NCI-H774 (cell line): ENCODE measurements at places on chromosomes 16 and 17.

DNA sequence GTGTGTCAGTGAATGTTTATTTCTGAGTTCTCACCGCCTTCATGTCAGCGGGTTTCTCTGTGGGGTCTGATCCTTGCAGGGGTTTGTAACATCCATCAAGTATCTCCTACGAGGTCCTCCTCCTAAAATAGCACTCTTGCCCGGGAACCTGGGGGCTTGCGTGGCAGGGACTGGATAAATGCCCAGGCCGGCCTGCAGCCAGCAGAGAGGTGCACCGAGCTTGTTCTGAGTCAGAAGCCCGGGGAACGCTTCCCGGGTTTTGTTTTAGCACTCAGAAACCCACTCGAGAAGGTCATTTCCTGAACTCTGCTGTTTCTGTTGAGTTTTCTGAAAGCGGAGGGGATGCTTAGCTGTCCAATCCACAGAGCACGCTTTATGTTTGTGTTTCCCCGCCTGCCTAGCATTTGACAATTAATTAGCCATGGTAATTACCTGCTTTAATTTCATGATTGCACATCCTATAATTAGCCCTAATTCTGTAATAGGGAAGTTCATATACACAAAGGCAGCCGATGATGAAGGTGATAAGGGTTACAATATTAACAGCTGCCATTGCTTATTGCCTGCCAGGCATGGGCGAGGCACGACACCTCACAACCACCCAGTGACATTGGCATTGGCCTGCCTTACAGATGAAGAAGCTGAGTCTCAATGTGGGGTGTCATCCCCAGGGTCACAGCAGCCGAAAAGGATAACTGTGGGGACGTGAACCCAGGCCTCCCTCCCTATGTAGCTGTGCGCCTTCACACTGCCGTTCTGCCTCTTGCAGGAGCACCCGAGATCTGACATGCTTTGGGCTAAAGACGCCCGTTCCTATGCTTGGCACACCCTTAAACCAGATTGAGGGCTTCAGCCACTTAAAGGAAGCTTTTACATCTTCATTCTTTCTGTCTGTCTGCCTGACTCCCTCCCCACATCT, 333.1 kb downstream of the CPPED1 start:
- DNase-seq = no peak

DNA sequence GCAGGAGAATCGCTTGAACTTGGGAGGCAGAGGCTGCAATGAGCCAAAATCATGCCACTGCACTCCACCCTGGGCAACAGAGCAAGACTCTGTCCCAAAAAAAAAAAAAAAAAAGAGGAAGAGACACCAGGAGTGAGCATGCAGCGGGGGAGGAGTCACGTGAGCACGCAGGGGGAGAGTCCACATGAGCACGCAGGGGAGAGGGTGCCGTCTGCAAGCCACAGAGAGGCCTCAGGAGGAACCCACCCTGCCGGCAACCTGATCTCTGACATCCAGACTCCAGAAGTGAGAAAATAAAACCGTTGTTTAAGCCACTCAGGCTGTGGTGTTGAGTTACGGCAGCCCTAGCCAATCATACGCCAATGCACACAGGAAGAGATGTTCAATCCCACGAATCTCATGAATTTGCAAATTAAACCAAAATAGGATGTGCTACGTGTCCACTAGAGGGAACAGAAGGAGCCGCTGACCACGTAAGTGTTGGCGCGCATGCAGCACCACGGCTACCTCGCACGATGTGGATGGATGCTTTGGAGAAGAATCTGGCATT, 42.2 kb downstream of the CCDC57 start:
- no peak for DNase-seq

DNA sequence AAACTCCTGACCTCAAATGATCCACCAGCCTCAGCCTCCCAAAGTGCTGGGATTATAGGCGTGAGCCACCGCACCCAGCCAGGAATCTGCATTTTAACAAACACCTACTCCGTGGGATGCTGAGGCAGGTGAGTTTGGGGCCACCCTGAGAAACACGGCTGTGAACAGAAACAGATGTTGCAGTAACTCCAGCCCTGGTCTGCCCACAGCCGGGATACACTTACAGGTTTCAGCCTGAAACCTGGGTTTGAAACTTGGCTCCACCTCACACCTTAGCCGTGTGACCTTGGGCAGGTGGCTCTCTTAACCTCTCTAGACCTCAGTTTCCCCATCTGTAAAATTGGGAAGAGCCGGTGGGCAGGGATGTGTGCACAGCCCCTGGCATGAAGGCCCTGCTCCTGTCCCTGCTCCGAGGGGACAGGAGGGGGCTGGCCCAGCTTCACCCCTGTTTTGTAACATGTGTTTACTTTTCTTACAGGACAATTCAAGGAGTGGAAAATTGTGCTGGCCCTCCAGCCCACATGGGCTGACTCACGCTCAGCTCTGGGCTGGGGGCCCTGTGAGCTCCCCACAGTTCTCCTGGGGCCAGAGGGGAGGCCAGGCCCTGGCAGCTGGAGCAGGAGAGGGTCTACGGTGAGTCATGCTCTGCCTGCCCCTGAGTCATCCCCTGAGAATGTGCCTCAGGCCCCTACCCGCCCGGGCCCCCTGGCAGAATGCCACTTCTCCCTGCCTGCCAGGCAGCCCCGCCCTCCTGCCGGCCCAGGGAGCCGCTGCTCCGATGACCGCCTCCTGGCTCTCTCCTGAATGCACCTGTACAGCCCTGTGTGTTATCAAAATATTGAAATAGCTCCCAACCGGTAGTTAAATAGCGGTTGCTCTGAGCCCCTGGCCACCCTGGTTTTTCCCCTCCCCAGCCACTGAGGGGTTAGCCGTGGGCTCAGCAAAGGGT, 7.7 kb upstream of the PPL start:
- peak; percentile 69 for DNase-seq

GRCh38 chr17:80780381-80781198, 211.1 kb upstream of the CHMP6 start:
- DNase-seq = no peak

DNA sequence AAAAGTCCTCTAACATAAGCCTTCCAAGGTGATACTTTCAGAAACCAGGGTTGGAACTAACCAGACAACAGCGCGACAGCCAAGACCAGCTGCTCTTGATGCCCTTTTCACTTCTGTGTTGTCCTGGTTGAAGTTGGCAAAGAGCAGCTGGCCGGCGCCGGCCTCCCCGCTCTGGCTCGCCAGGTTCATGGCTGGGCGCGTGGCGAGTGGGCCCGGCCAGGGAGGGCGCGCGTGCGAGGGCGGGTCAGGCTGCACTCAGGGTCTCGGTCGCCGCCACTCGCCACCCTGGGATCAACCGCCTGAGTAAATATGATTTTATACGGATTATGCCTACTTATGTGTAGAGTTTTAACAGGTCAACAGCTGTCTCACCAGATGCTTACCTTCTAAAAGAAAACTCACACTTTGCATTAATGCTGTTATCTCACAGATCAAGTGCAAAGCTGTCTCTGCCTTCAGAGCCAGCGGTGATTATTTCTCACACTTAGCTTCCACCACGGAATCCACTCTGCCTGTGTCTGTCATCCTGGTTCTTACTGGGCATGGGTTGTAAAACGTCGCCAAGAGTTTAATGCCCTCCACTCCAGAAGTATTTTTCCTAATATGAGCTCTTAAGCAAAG, 13.5 kb downstream of the KCTD2 start:
- DNase-seq = no peak

- DNase-seq = no peak
Observed at GRCh38 chr17:31741371-31741770, 117.7 kb downstream of the COPRS start.

DNA sequence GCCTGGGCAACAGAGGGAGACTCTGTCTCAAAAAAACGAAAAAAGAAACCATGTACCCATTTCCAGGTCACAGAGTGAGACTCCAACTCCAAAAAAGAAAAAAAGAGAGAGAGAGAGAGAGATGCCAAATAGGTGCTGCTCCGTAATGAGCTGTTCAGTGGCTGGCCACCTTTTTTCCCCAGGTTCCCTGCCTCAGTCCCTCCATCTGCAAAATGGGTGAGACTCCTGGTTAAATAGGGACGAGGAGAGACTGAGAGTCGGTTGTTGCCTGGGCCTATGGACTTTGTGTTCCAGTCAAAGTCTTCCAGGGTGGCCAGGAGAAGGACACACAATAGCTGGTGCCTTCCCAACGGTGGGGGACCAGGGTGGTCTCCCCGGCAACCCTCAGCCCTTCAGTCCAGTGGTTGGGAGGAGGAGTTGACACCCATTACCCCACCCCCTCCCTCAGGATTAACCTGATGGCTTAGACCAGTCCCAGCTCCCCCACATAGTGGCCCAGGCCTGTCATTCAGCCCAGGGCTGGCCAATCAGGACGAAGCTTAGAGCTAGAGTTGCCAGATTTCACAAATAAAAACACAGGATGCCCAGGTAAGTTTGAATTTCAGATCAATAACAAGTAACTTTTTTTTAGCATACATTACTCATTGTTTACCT, 258.2 kb downstream of the PARN start:
- DNase-seq = no peak

DNA sequence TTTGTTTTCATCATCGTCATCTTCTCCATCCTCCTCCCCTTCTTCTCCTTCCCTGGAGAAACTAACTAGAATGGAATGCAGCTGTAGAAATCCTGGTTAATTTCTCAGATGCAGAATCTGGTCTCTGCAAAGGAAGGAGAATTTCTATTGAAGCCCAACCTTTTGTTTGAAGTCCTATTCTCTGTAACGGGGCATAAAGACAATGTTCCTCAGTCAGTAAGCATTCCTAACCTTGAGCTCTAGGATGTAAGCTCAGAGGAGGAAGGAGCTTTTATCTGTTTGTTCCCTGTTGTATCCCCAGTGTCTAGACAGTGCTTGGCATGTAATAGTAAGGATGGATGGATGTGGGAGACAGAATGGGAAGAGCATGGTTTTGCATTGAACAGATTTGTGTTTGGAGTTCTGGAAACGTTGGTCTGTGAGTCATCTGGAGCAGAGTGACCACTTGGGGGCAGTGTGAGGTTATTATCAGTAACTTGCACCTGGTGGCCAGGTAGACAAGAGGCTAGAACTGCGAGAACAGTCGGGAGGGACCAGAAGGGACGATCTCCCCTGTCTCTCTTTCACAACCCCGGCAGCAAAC, 363.7 kb downstream of the SNX29 start:
- DNase-seq = peak; percentile 5

DNA sequence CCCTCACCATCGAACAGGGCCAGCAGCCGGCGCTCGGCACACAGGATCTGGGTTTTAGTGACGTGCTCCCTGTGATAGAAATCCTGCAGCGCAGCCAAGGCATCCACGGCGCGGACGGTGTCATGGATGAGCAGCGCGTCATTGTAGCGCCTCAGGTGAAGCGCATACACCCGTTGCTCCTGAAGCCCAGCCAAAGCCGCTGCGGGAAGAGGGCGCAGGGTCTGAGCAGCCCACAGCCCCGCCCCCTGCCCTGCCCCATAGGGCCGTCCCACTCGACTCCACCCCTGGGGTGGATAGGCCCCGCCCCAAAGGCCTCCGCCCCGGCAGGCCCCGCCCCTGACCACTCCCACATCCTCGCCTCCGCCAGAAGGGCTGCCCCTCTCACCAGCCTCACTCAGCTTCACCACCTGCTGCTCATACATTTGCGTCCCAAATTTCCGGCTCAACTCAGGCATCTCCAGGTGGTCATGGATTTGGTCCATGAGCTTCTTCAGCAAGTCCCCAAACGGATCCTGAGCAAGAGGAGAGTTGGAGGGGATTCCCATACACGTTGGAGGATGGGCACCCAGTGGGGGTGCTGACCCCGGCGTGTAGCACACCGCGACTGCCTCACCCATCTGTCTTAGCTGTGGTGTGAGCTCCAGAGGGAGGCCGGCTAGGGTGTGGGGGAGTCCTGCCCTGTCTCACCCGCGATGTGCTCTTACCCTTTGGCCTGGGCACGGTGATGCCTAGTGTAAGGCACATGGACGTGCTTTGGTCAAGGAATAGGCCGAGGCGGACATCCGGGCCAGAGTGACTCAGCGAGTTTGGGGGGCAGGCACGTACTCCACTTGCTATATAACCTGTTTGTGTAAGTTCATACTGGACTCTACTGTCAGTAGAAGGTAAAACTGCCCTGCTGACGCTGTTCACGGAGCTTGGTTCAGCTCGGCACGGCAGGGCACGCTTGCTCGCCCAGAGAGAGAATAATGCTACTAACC, 4.6 kb downstream of the DHX58 start:
- DNase-seq = peak; percentile 96

- no peak for DNase-seq
Observed at GRCh38 chr17:19978209-19978802, 678 bp upstream of the AKAP10 start.

- DNase-seq = no peak
Observed at GRCh38 chr16:10938796-10939648, 3.2 kb downstream of the DEXI start.

DNA sequence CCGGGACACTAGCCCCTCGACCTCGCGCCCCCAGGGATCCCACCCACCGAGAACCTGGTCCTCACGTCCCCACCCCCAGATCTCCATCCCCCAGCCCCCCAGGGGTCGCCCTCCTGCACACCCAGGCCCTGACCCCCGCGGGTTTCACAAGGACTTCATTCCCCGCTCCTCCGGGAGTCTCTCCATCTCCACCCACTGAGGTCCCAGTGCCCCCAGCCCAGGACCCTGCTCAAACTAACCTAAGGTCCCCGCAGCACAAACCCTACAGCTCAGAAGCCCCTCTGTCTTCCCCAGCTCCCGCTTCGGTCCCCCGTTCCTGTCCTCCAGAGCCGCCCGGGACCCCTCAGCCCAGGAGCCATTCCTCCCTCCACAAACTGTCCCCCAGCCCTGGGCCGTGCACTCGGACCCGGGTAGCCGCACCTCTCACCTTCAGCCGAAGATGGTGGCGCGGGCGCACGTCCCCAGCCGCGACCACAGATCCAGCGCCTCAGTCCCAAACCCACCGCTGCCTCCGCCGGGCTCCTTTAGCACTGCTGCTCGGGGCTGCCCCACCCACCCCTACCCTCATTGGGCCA, at the start of gene MYH10:
TSS of gene MYH10 (minus strand) at position 499 of the 575 bp plus-strand sequence. CDS start 7,479 bp downstream, outside the sequence.
- DNase-seq = no peak

- no peak for DNase-seq
Observed at GRCh38 chr17:64172510-64172909, 42.6 kb upstream of the ERN1 start.

DNA sequence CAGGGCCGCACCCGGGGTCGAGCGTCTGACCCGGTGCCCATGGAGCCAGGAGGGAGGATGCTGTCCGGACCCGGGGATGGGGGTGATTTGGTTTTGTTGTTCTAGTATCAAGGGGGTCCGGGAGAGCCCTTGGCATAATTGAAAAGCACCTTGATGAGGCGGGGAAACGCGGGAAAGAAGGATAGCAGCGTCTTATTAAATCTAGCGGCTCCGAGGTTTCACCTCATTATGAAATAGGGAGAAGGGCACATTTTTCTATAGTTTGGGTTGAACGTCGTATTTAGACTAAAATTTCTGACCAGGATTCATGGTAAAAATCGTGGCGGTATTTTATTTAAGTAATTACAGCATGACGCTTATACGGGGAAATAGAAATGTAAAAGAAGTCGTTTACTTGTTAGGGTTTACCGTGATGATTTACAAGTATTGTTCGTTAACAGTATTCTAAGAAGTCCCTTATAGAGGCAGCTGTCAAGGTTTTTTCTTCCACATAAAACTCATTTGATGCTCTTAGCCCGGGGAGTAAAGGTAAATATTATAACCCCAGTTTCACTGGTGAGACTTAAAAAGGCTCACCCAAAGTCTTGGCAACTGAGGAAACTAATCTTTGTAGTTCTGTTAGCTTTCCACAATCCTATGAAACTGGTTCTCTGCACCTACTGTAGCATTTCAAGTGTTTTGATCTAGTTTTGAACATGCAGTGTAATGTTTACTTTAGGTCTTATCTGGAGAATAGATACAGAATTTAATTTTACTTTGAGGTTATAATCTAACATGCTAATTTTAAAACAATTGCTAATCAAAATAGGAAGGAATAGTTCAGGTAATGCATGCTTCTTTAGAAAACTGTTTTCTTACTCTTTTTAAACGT, 756 bp downstream of the LUC7L3 start:
- DNase-seq = no peak
